ENCODE measurements at places on chromosomes 4 and X. TPM values are rescaled to one million over a fixed set of nuclear protein-coding genes. Genes with fewer than 3 reads are reported as not detected.

RHOXF2 gene
- not detected for total RNA-seq

CFI gene
- 1.6 TPM for total RNA-seq

FAT4 gene
- total RNA-seq = 162 TPM

PASD1 gene
- not detected for total RNA-seq

USP26 gene
- total RNA-seq = under 0.01 TPM

AFP gene
- 0.31 TPM for total RNA-seq

GAGE12J gene
- total RNA-seq = not detected

HMX1 gene
- total RNA-seq = 0.63 TPM

ALAS2 gene
- 16.0 TPM for total RNA-seq

CSN1S1 gene
- total RNA-seq = not detected
